Aortic smooth muscle cell (primary cell): ENCODE measurements at places on chromosomes 2 and 18. TPM values are rescaled to one million over a fixed set of nuclear protein-coding genes. Genes with fewer than 3 reads are reported as not detected.

Gene GPR39
- 7.5 and 10.7 TPM in 2 replicates for total RNA-seq

Gene FAM168B
- 67.3 and 84.3 TPM in 2 replicates for total RNA-seq

Gene DPYSL5
- total RNA-seq: not detected in 2 replicates

Gene STAT4
- 0.31 and 0.53 TPM in 2 replicates for total RNA-seq

Gene C2orf15
- not detected in 2 replicates for total RNA-seq

Gene C2orf68
- total RNA-seq: 14.3 and 19.0 TPM in 2 replicates

Gene CDH7
- not detected in 2 replicates for total RNA-seq

Gene HOXD11
- total RNA-seq: not detected in 2 replicates

Gene RAB27B
- total RNA-seq: 5.0 and 10.6 TPM in 2 replicates
